Activated T-helper 9 cell treated with anti-CD3 and anti-CD28 coated beads, Interleukin-2, amount 50 U/mL, for 16 hours (primary cell): ENCODE measurements at places on chromosomes 16 and 17.

DNA sequence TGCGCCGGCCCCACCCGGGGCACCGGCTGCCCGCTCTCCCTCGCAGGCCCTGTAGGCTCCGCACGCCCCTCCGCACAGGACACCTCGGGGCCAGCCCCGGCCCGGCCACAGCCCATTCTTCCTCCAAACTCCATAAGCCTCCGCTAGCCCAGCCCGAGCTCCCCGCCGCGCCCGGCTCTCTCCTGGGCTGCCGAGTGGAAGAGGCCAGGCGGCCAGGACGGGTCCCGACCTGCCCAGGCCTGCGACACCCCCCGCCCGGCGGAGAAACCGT, 397 bp downstream of the NCOR1 start:
- DNase-seq = peak; percentile 27

DNA sequence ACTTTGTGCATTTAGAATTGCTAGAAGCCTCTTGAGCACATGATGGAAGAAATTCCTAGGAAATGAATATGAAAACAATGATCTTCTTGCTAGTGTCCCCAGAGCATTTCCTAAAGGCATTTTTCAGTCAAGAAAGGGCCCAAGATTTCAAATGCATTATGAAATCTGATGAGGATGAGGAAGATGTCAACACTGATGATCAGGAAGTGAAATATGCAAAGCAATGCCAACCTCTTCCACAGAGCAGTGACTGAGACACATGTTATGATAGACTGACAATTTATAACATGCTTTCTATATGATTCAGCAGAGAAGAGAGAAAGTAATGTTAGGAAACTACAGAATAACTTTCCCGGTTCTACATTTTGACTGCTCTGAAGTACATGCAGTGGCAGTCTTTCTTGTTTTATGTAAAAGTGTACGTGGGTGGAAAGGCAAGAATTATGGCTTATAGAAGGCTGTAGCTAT, 859.1 kb upstream of the GOT2 start:
- DNase-seq = no peak

- no peak for DNase-seq
These were observed 9.0 kb downstream of the PITPNM3 start for GRCh38 chr17:6547336-6547735.

- peak; percentile 78 for DNase-seq
These were observed 761 bp upstream of the NBR1 start for GRCh38 chr17:43170140-43170765.

GRCh38 chr17:72396121-72396520, 275.3 kb downstream of the SOX9 start:
- no peak for DNase-seq
